Kidney epithelial cell (primary cell): ENCODE measurements at places on chromosomes 4 and X. TPM values are rescaled to one million over a fixed set of nuclear protein-coding genes. Genes with fewer than 3 reads are reported as not detected.

RHOXF2B gene
- not detected in 2 replicates for total RNA-seq

GRCh38 chr4:85318415-85318814 is 156.5 kb upstream of the ARHGAP24 start:
- no peak for DNase-seq

ASMT gene
- not detected in 2 replicates for total RNA-seq

GRCh38 chrX:96440941-96441340 is 243.7 kb upstream of the DIAPH2 start:
- no peak for DNase-seq

- DNase-seq, result no peak
Measured at GRCh38 chr4:128596115-128596514, 213.4 kb upstream of the JADE1 start.

- DNase-seq, result no peak
Measured at GRCh38 chr4:5999830-6000365, 18.3 kb downstream of the C4orf50 start.

FOXR2 gene
- total RNA-seq, result not detected in 2 replicates

TENM3 gene
- total RNA-seq, result 11.2 and 21.8 TPM in 2 replicates

DNA sequence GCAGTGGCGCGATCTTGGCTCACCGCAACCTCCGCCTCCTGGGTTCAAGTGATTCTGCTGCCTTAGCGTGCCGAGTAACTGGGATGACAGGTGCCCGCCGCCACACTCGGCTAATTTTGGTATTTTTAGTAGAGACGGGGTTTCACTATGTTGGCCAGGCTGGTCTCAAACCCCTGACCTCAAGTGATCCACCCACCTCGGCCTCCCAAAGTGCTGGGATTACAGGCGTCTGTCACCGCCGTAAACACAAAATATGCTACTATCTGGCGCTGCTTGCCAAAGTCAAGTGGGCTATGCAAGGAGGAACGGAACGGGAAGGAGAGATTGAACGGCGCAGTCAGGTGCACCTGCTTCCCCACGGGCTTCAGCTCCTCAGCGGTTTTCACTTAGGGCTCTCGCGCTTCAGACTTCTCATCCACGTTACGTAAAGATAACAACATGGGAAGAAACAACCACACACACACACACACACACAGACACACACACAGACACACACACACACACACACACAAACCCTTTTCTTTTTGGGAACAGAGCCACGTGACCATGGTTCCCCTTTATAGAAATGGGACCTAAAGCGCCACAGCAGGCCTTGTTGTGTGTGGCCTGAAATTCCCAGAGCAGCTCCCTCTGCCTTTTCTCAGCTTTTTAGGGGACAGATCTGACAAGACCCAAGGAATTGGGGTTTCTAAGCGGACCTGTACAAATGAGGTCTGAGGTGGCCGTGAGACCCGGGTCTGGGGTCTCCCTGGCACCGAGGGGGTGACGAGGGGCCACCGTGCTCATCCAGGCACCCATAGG is 1.5 kb downstream of the P2RY8 start:
- DNase-seq, result no peak

- DNase-seq, result no peak
Measured at GRCh38 chr4:143606480-143606879, 93.0 kb downstream of the SMARCA5 start.

- no peak for DNase-seq
Measured at GRCh38 chr4:44186850-44187246, 261.8 kb downstream of the KCTD8 start.

- DNase-seq, result no peak
Measured at GRCh38 chr4:74770226-74770910, 24.0 kb downstream of the BTC start.

GRCh38 chr4:170884969-170885570 is 795.3 kb upstream of the AADAT start:
- DNase-seq, result no peak

- no peak for DNase-seq
Measured at GRCh38 chrX:139113708-139114107, 402.2 kb upstream of the FGF13 start.

- DNase-seq, result peak; percentile 90
Measured at GRCh38 chr4:76546759-76547742, 112.0 kb downstream of the SHROOM3 start.

SPANXN4 gene
- not detected in 2 replicates for total RNA-seq

DNA sequence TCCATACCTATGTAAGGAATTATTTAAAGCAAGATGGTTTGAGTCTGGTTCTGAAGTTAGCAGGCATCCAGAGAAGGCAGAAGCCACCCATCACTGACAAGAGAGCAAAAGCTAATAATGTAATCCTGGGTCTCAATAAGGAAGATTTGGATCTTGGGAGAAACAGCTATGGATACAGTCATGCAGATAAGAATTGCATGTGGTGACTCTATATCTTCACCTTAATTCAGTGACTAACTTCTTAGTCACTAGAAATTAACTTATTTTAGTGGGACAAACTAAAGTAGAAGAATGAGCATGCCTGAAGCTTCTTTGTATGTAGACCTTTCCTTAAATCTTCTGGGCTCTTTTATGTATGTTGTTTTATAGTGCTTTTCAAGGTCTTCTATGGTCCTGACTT is 66.6 kb downstream of the ATP10D start:
- no peak for DNase-seq

NUP62CL gene
- 1.6 and 1.8 TPM in 2 replicates for total RNA-seq

DNA sequence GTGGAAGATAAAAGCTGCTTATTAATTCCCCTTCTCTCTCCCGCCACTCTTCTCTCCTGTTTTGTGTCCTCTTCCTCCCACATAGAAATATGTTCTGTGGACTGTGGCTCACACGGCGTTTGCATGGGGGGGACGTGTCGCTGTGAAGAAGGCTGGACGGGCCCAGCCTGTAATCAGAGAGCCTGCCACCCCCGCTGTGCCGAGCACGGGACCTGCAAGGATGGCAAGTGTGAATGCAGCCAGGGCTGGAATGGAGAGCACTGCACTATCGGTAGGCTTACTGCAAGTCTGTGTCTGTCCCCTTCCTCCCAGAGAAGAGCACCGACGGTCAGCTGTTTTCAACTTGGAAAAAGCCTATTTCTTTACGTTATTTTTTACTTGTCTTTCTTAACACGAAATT is 229.1 kb downstream of the DCTD start:
- no peak for DNase-seq

DNA sequence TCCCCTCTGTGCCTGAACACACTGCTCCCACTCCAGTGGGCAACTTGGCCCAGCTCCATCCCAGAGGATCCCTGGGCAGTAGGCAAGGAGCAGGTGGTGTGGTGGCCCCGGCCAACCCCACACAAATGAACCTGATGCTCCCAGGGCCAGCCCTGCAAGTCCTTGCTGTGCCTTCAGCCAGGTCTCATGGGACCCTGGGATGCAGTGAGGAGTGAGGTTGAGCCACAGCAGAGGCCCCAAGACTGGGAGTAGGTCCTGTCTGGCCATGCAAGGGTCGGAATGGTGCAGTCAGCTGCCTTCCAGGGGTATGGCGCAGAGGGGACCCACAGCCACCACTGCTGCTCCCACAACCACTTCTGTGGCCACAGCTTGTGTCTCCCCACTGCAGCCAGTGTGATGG is 234.5 kb upstream of the DKK2 start:
- DNase-seq, result no peak

- no peak for DNase-seq
Measured at GRCh38 chr4:113179996-113180395, 130.5 kb downstream of the ANK2 start.

DNA sequence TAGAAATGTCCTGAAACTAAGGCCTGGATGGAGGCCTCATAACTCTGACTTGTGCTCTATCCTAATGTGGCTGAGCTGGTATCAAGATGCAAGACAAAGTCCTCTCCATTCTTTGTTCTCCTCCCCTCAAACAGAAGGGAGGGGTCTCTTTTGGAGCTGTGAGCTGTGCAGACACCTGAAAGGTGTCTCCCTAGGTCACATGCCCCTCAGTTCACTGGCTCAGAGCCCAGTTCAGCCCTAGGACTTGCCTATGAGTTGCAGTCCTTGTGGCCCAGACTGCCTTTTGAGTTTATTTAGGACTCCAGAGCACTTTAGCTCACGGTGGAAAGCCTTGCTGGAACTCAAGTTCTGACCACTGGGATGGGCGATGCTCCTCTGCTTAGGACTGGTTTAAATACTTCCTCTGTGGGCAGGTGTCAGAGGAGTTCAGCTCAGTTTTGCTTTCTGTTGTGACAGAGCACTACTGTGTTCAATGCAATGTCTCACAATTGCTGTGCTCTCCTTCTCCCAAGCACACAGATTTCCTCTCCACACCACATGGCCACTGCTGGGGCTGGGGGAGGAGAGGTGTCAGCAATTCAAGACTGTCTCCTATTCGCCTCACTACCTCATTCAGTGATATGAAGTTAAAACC is 84.8 kb upstream of the ZNF827 start:
- DNase-seq, result no peak
